Activated CD4-positive, alpha-beta T cell treated with anti-CD3 and anti-CD28 coated beads, Interleukin-2, amount 10 ng/mL, durations not matched to agents 7 days and 5 days (primary cell): ENCODE measurements at places on chromosomes 13 and 19.

DNA sequence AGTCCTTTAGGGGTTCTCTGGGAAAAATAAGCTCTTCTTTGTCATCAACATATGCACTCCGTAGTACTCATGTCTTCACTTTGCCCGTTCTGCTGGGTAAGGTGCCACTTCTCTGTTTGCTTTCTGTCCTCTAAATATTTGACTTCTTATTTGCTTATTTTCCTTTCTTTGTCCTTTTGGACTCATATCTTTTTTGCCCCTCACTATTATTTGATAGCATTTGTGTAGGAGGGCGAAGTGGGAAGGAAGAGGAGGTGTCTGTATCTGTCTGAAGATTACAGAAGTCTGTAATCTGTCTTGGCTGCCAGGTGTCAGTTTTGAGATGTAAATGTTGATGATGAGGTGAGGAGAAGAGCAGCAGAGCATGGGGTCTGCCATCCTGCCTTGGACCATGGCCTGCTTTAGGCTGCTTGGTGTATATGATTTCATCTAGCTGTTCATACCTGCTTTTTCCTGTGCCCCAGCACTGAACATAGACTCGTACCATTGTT is 30.8 kb downstream of the USPL1 start:
- DNase-seq: no peak

DNA sequence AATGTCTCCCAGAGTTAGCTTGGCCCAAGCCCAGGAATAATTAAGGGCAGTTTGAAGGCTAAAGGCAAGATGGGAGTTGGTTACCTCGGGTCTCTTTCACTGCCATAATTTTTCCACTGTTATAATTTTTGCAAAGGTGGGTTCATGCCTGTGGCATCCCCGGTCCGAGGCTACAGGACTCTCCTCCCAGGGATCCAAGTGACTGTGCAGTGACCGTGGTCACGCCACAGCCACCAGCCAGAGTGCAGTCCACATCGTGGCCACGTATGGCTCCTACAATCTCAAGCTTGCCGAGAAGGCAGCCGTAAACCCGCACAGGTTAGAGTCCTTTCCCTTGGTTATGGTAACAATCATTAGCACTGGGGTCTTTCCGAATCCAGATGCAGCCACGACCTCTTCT is 36.8 kb downstream of the C13orf46 start:
- no peak for DNase-seq

DNA sequence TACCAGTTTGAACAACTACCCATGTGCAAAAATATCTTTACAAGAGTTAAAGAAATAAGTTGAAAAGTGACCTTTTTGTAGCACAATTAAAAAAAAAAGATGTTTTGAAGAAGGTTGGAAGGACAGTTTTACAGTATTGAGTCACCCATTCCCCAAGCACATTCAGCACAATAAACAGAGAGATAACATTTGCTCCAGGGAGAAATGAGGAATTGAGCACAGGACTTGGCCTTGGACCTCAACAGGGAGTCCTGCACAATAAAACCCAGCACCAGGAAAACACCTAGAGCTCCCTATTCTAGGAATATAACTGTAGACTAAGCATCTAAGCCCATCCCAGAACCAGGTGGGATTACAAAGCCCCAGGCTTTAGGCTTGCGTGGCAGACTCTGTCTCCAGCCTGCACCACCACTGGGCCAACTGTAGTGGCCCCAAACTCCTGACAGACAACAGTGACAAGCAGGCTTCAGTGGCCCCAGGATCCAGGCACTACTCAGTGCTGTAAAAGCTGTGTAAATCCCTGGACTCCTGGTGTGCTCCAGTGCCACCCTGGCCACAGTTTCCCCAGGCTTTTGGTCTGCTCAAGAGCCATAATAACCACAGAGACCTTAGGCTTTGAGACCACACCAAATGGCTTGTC is 857.2 kb downstream of the SLITRK1 start:
- DNase-seq: no peak

GRCh38 chr13:56902276-56902675 is 238.4 kb upstream of the PRR20A start:
- DNase-seq: no peak

- DNase-seq: no peak
These were observed 77.0 kb upstream of the ZNF507 start for GRCh38 chr19:32268381-32268780.
